ENCODE measurements at places on chromosomes 1 and 21. TPM values are rescaled to one million over a fixed set of nuclear protein-coding genes. Genes with fewer than 3 reads are reported as not detected.

OR10J1 gene
- not detected for total RNA-seq

DCDC2B gene
- total RNA-seq, result 0.30 TPM

DNA sequence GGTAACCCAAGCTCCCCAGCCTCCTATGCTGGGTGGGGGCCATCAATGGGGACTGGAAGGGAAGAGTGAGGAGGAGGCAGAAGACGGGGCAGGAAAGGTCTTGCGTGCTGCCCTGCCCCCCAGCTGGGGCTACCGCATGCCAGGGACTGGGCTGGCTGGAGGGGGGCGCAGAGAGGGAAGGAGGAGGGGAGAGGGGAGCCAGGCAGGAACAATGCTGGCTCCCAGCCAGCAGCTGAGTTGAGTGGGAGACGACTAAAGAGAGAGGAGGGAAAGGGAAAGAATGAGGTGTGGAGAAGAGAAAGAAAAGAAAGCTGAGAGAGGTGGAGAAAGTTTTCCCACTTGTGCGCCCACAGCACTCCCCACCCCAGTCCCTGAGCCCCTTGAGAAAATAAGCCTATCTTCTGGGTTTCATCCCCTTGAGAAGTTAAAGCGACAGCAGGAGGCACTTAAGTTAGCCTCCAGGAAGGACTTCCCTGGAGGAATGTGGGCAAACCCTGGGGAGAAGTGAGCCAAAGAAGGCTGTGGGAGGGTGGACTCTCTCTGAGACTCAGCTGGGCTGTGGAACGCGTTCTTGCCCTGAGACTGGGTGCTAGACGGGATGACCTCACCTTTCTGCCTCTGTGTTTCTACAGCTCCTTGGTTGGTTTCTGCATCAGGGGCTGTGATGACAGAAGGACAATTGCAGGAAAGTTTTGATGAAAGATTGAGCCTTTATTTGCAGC, 12.9 kb upstream of the NES start:
- DNase-seq, result no peak

GRCh38 chr1:197467881-197468280, 199.8 kb downstream of the CRB1 start:
- DNase-seq, result no peak

EFNA1 gene
- total RNA-seq, result 51.6 TPM

LMX1A gene
- total RNA-seq, result not detected

All from ovary (tissue), 10 donors.